ENCODE measurements at places on chromosomes 11 and 22. TPM values are rescaled to one million over a fixed set of nuclear protein-coding genes. Genes with fewer than 3 reads are reported as not detected.

The SYCE3 gene
- not detected for polyA plus RNA-seq

The DDI1 gene
- not detected for polyA plus RNA-seq

The NLRP10 gene
- 0.05 TPM for polyA plus RNA-seq

The OR10D3 gene
- not detected for polyA plus RNA-seq

The ZNRF3 gene
- 30.5 TPM for polyA plus RNA-seq

The CD248 gene
- 52.2 TPM for polyA plus RNA-seq

The CEND1 gene
- polyA plus RNA-seq: 0.27 TPM

The DDX10 gene
- 79.5 TPM for polyA plus RNA-seq

The RBMXL2 gene
- 0.07 TPM for polyA plus RNA-seq

The WT1 gene
- 223 TPM for polyA plus RNA-seq

The OR6T1 gene
- polyA plus RNA-seq: not detected

The OR51B5 gene
- 0.20 TPM for polyA plus RNA-seq

GRCh38 chr22:35785181-35785923 lies 67.7 kb downstream of the APOL5 start:
- DNase-seq: no peak

DNA sequence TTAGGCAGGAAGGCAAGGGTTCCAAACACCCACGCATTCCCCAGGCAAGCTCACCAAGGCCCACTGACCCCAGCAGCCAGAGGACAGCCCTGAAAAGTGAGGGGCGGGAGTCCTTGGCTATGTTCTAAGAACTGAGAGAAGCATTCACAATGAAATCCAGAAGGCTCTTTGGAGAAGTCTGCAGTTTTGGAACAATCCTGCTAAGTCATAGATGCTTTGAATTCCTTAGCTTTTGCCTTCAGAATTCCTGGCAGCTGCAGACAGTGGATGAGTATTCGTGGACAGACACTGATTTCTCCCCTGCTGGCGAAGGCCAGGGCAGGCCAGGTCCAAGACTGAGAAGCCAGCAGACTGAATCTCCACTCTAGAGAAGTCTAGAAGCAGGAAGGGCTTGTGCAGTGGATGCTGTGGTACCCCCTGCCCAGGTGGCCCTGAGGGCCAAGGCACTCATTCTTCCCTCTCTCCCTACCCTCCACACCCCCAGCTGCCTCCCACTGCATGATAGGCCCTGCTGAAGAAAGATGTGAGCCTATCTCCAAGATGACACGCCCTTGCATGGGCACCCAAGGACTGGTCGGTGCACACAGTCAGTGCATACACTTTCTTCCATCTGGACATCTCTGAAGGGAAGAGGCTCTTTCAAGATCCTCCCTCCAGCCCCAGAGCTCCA lies 133.2 kb upstream of the TEAD1 start:
- no peak for DNase-seq

DNA sequence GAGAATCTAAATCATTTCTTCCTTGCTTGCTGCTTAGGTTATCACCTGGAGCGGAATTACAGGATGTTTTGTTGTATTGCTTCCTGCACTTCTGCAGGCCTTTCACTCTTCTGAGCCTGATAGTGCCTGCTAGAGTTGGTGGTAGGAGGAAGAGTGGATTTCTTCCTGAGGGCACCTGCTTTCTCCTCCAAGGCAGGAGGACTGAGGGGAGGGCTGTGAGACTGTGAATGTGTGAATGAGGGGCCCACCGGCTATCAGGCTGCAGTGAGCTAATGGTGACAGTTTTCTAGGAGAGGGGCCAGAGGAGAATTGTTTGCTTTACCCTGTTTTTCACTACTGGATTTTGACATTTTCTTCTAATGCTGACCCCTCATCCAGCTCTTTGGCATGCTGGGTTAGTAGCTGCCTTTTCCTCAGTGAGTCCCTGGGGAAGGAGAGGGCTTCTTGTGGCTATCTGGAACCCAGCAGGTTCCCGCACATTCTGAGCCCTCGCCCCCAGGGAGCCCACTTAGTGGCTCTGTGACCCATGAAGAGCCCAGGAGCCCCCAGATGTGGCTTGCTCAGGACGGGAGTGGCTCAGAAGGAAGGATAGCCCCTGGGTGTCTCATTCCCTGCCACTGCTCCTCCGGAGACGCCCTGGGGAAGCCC lies 39.1 kb downstream of the DIXDC1 start:
- no peak for DNase-seq

- no peak for DNase-seq
These were observed 336 bp upstream of the LIF start for GRCh38 chr22:30246814-30247376.

DNA sequence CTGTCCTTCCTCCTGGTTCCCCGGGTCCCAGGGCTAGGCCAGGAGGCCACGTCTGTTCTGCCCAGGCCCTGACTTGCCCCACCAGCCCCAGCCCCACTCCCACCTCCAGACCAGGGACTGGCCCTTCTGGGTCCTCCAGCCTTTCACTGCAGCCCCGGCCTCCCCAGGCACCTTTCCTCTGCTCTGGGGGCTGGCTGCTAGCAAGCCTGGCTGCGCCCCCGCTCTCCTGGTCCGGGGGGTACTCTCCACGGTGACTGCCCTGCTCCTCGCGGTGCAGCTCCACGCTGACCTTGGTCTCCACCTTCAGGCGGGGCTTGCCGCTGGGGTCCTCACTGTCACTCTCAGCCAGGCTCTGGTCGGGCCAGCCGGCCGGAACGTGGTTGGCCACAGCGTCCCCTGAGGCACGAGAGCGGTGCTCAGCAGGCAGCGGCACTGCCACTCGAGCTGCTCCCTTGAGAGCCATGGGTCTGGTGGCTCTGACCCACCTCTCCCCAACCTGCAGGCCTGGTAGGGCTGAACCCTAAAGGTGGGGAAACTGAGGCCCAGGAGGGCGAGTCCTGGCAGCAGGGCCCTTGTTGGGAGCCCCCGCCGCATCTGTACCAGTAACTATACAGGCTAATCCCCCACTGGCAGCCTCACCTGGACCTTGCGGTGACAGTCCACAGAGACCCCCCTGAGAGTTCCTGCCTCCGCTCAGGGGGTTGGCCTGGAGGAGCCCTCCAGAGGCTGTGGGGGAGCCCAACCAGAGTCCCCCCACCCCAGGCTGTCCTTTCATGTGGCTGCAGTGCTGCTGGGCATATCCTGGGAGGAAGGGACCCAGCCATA lies 29.0 kb downstream of the TRMU start:
- no peak for DNase-seq

- no peak for DNase-seq
These were observed 26.7 kb downstream of the CARS1 start for GRCh38 chr11:3030289-3031070.

DNA sequence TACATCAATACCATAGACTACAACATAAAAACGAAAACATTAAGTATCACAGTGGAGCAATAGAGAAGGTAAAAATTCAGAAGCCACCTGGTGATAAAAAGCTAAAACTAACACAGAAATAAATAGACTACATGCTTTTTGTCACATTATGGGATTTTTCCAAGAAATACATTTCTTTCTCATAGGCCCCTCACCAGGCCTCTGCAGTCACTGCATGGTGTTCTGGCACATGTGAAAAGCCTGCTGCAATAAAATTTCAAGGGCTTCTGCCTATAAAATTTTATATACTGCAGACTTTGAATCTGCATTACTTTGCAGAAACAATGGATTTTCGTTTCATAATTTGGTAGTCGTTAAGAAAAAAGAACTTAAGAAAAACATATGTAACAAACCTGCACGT lies 655.5 kb downstream of the CNTN5 start:
- DNase-seq: no peak

- no peak for DNase-seq
These were observed 62.2 kb downstream of the DKK3 start for GRCh38 chr11:11946180-11946579.

DNA sequence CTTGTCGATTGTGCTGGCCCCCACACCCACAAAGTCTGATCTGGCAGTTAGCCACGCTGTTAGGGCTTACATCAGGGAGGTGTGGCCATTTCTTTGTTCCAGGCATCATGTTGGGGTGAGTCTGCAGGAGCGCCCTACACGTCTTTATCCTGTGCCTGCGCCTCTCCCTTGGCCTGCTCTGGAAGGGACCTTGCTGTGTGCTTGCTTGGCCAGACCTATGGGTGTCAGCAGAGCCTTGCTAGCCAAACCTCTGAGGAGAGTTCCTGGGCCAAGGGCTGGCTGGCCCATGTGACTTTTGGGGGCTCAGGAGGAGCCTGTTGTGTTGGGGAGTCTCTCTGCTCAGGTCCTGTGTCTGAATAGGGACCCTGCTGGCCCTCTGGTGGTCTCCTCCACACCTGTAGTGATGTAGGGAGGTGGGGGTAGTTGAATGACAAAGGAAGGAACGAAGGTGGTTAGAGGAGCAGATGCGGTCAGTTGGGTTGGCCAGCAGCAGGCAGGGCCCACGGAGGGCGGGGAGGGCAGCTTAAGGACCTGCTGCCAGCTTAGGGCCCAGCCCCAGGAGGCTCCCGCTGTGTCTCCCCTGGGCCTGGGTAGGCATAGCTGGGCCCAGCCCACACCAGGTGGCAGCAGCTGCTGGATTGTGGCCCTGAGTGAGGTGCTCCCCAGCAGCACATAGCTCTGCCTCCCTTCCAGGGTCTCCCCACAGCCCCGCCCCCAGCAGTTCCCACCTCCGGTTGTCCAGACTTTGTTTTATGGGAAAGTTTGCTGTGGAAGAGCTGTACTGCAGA lies 7.9 kb downstream of the PPIL2 start:
- DNase-seq: no peak

DNA sequence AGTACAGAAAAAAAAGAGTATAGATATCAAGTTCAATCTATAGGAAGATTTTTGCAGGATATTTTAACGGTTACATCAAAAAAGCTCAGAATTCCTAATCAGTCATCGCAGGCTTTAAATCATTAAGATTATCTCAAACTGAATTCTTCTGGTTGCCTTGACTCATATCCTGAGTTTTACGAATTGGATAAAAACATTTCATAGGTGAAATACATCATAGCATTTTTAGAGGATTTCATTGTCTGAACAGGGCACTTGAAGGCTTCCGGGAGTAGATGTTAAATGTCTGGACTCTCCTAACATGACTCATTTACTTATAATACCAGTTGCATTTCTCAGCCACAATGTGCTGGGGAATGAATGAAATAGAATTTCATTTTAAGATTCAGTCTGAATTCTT lies 2216.6 kb upstream of the RAG2 start:
- no peak for DNase-seq

GRCh38 chr11:83681031-83681781 lies 395.0 kb upstream of the CCDC90B start:
- DNase-seq: no peak

GRCh38 chr22:47219789-47220188 lies 457.3 kb downstream of the TBC1D22A start:
- DNase-seq: no peak

DNA sequence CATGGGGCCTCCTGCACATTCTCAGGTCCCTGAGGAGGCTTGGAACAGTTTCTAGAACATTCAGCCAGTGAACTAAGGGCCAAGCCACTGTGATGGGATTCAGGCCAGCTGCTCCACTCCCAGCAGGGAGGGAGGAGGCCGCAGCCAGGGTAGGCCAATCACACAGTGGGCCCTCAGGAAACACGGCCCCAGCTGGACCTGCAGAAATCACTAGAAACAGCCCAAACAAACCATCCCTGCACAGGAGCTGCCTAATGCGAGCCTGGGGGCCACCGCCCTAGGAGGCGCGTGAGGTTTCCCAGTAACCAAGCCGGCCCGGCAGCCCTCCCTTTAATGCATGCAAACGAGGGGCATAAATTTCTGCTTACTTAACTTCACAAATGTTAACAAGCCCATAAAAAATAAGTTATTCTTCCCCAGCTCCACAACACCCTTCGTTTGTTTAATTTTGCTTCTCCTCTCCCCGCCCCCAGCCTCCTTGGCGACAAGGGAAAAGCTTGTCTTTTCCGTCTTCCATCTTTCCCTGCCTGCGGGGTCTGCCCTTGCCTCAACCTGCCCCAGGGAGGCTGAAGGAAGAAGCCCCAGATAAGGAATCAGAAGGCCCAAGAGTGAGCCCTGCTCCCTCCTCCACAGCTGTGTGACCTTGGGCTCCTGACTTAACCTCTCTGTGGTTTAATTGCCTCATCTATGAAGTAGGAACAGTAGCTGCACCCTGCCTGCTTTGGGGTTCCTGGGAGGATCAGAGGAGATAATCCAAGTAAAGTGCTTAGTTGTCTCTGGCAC lies 25.7 kb downstream of the ELFN2 start:
- DNase-seq: peak; percentile 63

GRCh38 chr11:83349296-83349695 lies 63.1 kb upstream of the CCDC90B start:
- peak; percentile 22 for DNase-seq

DNA sequence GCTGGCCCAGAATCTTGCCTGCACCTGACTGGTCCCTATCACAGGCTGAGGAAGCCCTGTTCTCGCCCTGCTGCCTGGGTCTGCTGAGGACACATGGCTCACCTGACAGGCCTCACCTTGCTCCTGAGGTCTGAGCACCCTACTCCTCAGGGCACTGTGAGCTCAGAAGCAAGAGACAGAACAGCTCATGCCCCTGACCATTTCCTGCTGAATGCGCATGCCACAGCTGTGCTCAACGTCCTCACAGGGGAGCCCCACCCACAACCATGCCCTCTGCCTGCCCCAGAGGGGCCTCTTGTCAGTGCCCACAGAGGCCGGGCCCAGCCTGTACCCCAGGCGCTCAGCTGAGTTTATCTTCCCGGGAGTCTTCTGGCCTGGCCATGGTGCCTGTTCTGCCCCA lies 2.8 kb upstream of the TSPO start:
- DNase-seq: no peak

DNA sequence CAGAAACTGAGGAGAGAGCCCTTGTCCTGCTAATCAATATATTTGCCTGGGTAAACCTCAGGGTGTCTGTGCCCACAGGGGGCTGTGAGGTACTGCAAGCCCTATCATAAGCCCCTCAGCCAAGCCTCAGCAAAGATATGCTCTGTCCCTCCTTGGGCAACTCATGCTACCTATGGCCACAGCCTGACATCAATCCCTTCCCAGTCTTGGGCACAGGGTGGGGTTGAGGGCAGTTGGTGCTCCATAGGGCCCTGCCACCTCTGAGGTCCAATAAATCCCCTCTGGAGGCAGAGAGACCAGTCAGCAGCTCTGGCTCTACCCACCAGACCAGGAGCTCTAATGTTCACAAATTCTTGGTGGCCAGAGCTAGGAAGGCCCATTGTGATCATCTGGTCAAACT lies 23.8 kb downstream of the TPBGL start:
- no peak for DNase-seq

DNA sequence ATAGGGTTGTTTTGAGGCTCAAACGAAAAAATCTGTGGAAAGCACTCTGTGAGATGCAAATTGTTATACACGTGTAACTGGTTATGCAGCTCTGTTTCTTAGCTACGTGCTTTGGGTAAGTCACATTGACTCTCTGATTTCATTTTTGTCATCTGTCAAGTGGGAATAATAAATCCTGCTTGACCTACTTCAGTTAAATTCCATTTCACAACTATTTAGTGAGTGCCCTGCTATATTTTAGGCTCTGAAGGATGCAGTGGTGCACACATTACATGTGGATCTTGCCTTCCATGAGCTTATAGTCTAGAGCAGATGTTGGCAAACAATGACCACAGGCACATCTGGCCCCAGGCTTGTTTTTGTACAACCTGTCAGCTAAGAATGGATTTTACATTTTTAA lies 133.6 kb upstream of the PLET1 start:
- no peak for DNase-seq

All from left kidney (tissue), 8 donors.